ENCODE measurements at places on chromosomes 11 and 22. TPM values are rescaled to one million over a fixed set of nuclear protein-coding genes. Genes with fewer than 3 reads are reported as not detected.

The SPDYC gene
- total RNA-seq, result not detected

The DDX25 gene
- 0.80 TPM for total RNA-seq

The PDXP gene
- total RNA-seq, result 25.0 TPM

The TOP3B gene
- total RNA-seq, result 17.4 TPM

The FAM168A gene
- total RNA-seq, result 9.7 TPM

The SPTBN2 gene
- 5.5 TPM for total RNA-seq

The SHISAL1 gene
- total RNA-seq, result 0.33 TPM

The CAPN1 gene
- 31.9 TPM for total RNA-seq

The BTG4 gene
- total RNA-seq, result 0.05 TPM

The NDUFS3 gene
- 136 TPM for total RNA-seq

The ZFP91 gene
- 35.8 TPM for total RNA-seq

The TRIM22 gene
- total RNA-seq, result 78.1 TPM

The KLHDC7B gene
- total RNA-seq, result 6.0 TPM

The SMIM35 gene
- total RNA-seq, result 0.05 TPM

The NUP50 gene
- total RNA-seq, result 70.1 TPM

The SYCE3 gene
- total RNA-seq, result 0.19 TPM

The RIC3 gene
- total RNA-seq, result 3.3 TPM

The AHNAK gene
- 40.1 TPM for total RNA-seq

The CEND1 gene
- 0.19 TPM for total RNA-seq

The CBLIF gene
- total RNA-seq, result not detected

The OR56A1 gene
- total RNA-seq, result not detected

The MS4A14 gene
- 0.42 TPM for total RNA-seq

The OR51B4 gene
- not detected for total RNA-seq

The CDC42EP2 gene
- 0.33 TPM for total RNA-seq

The UEVLD gene
- total RNA-seq, result 10.1 TPM

The OR5B17 gene
- total RNA-seq, result not detected

The KCNQ1 gene
- total RNA-seq, result 0.94 TPM

The BIRC3 gene
- 63.6 TPM for total RNA-seq

The GANAB gene
- 95.9 TPM for total RNA-seq

The APOA5 gene
- 0.05 TPM for total RNA-seq

The ZP1 gene
- 1.6 TPM for total RNA-seq

The VPS37C gene
- 3.5 TPM for total RNA-seq

The GGT5 gene
- total RNA-seq, result 3.2 TPM

The ANKK1 gene
- total RNA-seq, result 0.14 TPM

The CLMP gene
- total RNA-seq, result 0.80 TPM

The MADD gene
- total RNA-seq, result 17.0 TPM

The BARX2 gene
- total RNA-seq, result 0.14 TPM

The POTEH gene
- total RNA-seq, result not detected

The TRPM5 gene
- 0.09 TPM for total RNA-seq

The NEFH gene
- total RNA-seq, result 0.99 TPM

The CARD16 gene
- total RNA-seq, result 33.9 TPM

The CNTF gene
- total RNA-seq, result 0.66 TPM
